ENCODE measurements at places on chromosomes 12 and 14. TPM values are rescaled to one million over a fixed set of nuclear protein-coding genes. Genes with fewer than 3 reads are reported as not detected.

GRCh38 chr14:61080591-61081010 is 99.6 kb downstream of the SLC38A6 start:
- no peaks in the 10 kb centered on the region for H3K4me1 ChIP-seq
- no peaks in the 10 kb centered on the region for H3K36me3 ChIP-seq
- H3K27me3 ChIP-seq: no peaks in the 10 kb centered on the region
- H3K4me3 ChIP-seq: no peak overlapping the region

GRCh38 chr14:96752594-96752993 is 44.6 kb upstream of the VRK1 start:
- DNase-seq: no peak
- no peak overlapping the region for H3K27ac ChIP-seq
- no peaks in the 10 kb centered on the region for H3K36me3 ChIP-seq

GRCh38 chr12:107488666-107489065 is 196.9 kb upstream of the PWP1 start:
- no peaks in the 10 kb centered on the region for H3K27me3 ChIP-seq
- H3K4me1 ChIP-seq: no peaks in the 10 kb centered on the region
- no peak overlapping the region for H3K4me3 ChIP-seq
- no peak overlapping the region for H3K27ac ChIP-seq
- H3K36me3 ChIP-seq: no peaks in the 10 kb centered on the region
- no peak for DNase-seq

RND1 gene
- total RNA-seq: 0.88 TPM

DNA sequence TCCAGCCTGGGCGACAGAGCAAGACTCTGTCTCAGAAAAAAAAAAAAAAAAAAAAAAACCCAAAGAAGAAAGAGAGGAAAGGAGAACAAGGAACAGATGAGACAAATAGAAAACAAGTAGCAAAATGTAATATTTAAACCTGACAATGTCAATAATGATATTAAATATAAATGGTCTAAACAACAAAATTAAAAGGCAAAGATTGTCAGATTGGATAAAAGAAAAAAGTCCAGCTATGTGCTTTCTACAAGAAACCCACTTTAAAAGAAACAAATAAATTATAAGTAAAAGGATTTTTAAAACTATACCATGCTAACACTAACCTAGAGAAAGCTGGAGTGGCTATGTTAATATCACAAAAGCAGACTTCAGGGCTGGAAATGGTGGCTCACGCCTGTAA is 29.7 kb upstream of the APOF start:
- H3K36me3 ChIP-seq: no peaks in the 10 kb centered on the region
- no peak for DNase-seq
- H3K27ac ChIP-seq: no peak overlapping the region

GRCh38 chr14:69317102-69317755 is 57.3 kb downstream of the GALNT16 start:
- H3K36me3 ChIP-seq: no peaks in the 10 kb centered on the region
- H3K4me3 ChIP-seq: no peak overlapping the region
- no peaks in the 10 kb centered on the region for H3K27me3 ChIP-seq
- no peaks in the 10 kb centered on the region for H3K4me1 ChIP-seq

EFS gene
- 30.1 TPM for total RNA-seq

CLEC4D gene
- 0.30 TPM for total RNA-seq

GRCh38 chr12:76030341-76031080 is 1.1 kb downstream of the PHLDA1 start:
- DNase-seq: peak; percentile 37
- no peaks in the 10 kb centered on the region for H3K36me3 ChIP-seq
- no peaks in the 10 kb centered on the region for H3K27me3 ChIP-seq
- peak overlapping the region; percentile 89 for H3K4me3 ChIP-seq

- H3K4me1 ChIP-seq: no peaks in the 10 kb centered on the region
- H3K27me3 ChIP-seq: no peaks in the 10 kb centered on the region
- H3K36me3 ChIP-seq: no peaks in the 10 kb centered on the region
- H3K27ac ChIP-seq: no peak overlapping the region
- no peak for DNase-seq
- no peak overlapping the region for H3K4me3 ChIP-seq
These were observed 44.7 kb downstream of the PPP1R36 start for GRCh38 chr14:64594438-64594837.

MIP gene
- not detected for total RNA-seq

DNA sequence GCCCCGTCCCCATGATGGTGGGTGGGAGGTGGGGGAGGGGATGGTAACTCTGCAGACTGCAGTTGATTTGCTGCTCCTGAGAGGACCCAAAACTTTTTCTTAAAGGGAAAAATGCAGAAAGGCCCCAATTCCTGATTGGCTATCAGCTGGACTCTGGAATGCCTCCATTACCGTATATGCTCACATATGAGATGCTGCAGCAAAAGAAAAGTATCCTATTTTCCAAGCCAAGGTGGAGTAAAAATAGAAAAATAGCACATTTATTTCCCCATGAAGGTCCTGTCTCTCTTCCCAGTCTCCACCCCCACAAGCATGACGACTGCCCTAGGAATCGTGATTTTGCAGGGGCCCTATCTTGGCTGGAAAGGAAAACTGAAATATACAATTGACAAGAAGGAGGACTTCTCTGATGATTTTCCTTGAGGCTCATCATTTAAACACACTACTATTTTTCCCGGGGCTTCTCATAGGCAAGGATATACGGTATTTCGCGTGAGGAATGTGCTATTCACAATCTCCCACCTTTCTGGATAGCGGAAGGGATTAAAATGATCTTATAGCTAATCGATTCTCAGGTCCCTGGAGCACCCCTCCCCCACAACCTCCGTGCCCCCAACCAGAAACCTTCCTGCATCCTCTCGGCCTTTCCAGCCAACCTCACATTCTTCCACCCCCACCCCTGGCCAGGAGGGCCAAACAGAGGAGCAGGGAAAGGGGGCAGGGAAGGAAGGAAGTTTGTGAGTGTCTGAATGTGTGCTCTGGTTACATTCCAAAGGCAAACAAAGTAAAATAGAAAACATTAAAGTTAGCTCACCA is 138.9 kb upstream of the CCND2 start:
- no peaks in the 10 kb centered on the region for H3K27me3 ChIP-seq
- DNase-seq: no peak
- no peak overlapping the region for H3K4me3 ChIP-seq
- no peak overlapping the region for H3K27ac ChIP-seq
- H3K4me1 ChIP-seq: no peaks in the 10 kb centered on the region

GRCh38 chr12:31524791-31525495 is 66.0 kb downstream of the DENND5B start:
- no peaks in the 10 kb centered on the region for H3K4me1 ChIP-seq
- no peak for DNase-seq
- no peaks in the 10 kb centered on the region for H3K27me3 ChIP-seq
- H3K36me3 ChIP-seq: no peaks in the 10 kb centered on the region
- no peak overlapping the region for H3K4me3 ChIP-seq

DNA sequence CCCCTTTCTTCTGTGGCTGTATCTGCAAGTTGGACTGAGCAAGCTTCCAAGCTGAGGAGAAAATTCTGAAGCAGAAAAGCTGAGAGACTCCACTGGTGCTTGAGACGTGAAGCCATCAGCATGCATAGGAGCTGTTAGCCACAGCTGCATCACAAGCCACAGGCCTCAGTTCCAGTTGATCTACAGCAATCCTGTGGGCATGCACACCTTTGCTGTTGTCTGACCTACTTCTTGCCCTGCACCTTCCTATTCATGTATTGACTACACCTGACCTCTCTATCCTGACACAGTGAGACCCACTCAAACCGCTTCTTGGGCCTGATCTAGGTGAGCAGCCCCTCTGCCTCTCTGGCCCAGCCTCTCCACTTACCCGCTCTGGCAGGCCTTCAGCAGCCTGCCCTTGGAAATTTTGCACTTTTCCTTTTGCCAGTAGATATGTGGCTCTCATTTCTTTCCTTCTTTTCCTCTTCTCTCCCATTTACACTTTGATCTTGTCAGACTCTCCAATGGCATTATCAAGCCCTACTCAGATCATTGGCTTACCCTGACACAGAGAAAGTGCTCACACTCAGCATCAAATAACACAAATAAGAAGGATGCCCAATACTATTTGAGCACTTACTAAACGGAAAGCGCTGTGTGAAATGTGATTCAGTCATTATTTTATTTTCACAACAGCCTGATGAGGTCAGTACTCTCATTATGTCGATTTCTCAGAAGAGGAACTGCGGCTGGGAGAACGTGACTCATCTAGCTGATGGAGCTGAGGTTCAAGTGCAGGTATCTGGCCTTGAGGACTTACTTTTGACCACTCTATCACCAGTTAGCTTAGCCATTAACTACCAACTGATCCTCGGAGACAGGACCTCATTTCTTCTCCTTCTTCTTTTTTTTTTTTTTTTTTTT is 21.9 kb upstream of the PTGR2 start:
- H3K4me1 ChIP-seq: no peaks in the 10 kb centered on the region
- no peaks in the 10 kb centered on the region for H3K27me3 ChIP-seq
- DNase-seq: no peak
- H3K27ac ChIP-seq: no peak overlapping the region

GRCh38 chr14:97655169-97655948 is 858.2 kb downstream of the VRK1 start:
- H3K4me3 ChIP-seq: no peak overlapping the region
- H3K27ac ChIP-seq: no peak overlapping the region
- H3K36me3 ChIP-seq: no peaks in the 10 kb centered on the region
- no peak for DNase-seq

KCNK13 gene
- 0.14 TPM for total RNA-seq

NRL gene
- not detected for total RNA-seq

CISTR gene
- total RNA-seq: not detected

MSRB3 gene
- 126 TPM for total RNA-seq

DNA sequence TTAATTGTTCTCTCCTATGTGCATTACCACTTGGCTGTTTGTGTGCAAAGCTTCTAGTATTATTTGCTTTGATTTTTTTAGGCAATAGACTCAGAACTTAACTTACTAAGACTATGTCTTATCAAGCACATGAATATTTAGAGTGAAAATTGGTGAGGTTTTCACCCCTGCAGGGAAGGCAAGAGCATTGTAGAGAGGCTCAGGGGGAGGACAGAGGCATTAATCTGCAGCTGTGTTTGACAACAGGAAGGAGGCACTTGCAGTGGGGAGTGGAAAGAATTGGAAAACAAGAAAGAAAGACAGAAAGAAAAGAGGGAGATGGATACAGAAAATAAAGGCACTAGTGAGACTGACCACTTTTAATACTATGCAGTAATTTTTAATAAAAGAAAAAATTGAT is 431.6 kb downstream of the PDZRN4 start:
- DNase-seq: no peak
- H3K4me3 ChIP-seq: no peak overlapping the region
- H3K36me3 ChIP-seq: no peaks in the 10 kb centered on the region
- no peaks in the 10 kb centered on the region for H3K27me3 ChIP-seq
- H3K27ac ChIP-seq: no peak overlapping the region
- no peaks in the 10 kb centered on the region for H3K4me1 ChIP-seq

GRCh38 chr12:12294215-12295005 is 27.6 kb upstream of the LRP6 start:
- H3K4me3 ChIP-seq: no peak overlapping the region
- peaks cover 5% of the 10 kb centered on the region for H3K4me1 ChIP-seq
- no peaks in the 10 kb centered on the region for H3K27me3 ChIP-seq
- H3K36me3 ChIP-seq: no peaks in the 10 kb centered on the region
- peak overlapping the region; percentile 68 for H3K27ac ChIP-seq
- DNase-seq: peak; percentile 44

DNA sequence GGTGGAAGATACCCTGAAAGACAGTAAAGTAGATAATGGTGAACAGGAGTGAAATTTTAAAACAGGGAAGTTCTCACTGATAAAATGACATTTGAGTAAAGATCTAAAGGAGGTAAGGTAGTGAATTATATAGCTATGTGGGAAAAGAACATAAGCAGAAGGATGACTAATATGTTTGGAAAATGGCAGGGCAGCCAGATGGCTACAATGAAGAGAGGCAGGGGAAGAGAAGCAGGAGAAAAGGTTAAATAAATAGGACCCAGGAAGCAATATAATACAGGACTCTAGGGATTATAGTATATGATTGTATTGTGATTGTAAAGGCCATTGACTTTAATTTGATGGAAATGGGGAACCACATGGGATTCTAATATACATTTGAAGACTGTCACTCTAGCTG is 33.0 kb downstream of the SCFD1 start:
- H3K4me1 ChIP-seq: no peaks in the 10 kb centered on the region
- no peaks in the 10 kb centered on the region for H3K36me3 ChIP-seq
- no peaks in the 10 kb centered on the region for H3K27me3 ChIP-seq
- H3K4me3 ChIP-seq: no peak overlapping the region
- DNase-seq: no peak

DNA sequence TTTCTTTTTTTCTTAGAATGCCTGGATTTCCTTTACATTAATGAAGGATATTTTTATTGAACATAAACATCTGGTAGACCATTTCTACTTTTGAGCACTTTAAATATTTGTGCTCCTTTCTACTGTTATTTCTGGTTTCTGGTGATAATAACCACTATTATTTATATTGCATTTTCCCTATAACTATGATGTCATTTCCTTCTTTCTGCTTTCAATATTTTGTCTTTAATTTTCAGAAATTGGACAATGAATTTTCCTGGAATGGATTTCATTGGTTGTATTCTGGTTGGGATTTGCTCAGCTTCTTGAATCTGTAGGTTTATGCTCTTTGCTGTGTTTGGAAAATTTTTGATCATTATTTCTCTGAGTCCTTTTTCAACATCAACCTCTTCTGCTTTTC is 5.2 kb upstream of the PRH1 start:
- no peak overlapping the region for H3K4me3 ChIP-seq
- no peaks in the 10 kb centered on the region for H3K36me3 ChIP-seq
- no peak overlapping the region for H3K27ac ChIP-seq
- no peak for DNase-seq
- no peaks in the 10 kb centered on the region for H3K27me3 ChIP-seq

- H3K4me1 ChIP-seq: no peaks in the 10 kb centered on the region
- no peak overlapping the region for H3K4me3 ChIP-seq
- no peak overlapping the region for H3K27ac ChIP-seq
- no peaks in the 10 kb centered on the region for H3K27me3 ChIP-seq
- H3K36me3 ChIP-seq: no peaks in the 10 kb centered on the region
- DNase-seq: no peak
These were observed 88.8 kb downstream of the ATF7IP start for GRCh38 chr12:14454098-14454907.

GRCh38 chr12:64387197-64387816 is 3.3 kb downstream of the C12orf56 start:
- no peak overlapping the region for H3K4me3 ChIP-seq
- no peak for DNase-seq
- H3K27me3 ChIP-seq: no peaks in the 10 kb centered on the region
- no peak overlapping the region for H3K27ac ChIP-seq
- no peaks in the 10 kb centered on the region for H3K4me1 ChIP-seq

- H3K27ac ChIP-seq: peak overlapping the region; percentile 66
- peaks cover 3% of the 10 kb centered on the region for H3K4me1 ChIP-seq
- no peaks in the 10 kb centered on the region for H3K36me3 ChIP-seq
- no peaks in the 10 kb centered on the region for H3K27me3 ChIP-seq
- H3K4me3 ChIP-seq: no peak overlapping the region
These were observed 345 bp downstream of the ASPG start for GRCh38 chr14:104085889-104086201.

ADGRD1 gene
- total RNA-seq: 33.9 TPM

LRFN5 gene
- total RNA-seq: 4.1 TPM

- H3K4me1 ChIP-seq: no peaks in the 10 kb centered on the region
- no peaks in the 10 kb centered on the region for H3K27me3 ChIP-seq
- H3K4me3 ChIP-seq: no peak overlapping the region
- no peaks in the 10 kb centered on the region for H3K36me3 ChIP-seq
- no peak overlapping the region for H3K27ac ChIP-seq
These were observed 2.6 kb downstream of the GNB3 start for GRCh38 chr12:6843118-6843902.

LIN7A gene
- total RNA-seq: 11.8 TPM

ERBB3 gene
- total RNA-seq: 29.0 TPM

Data from uterus (tissue), 4 donors.